CD4-positive, alpha-beta T cell treated with Interleukin-4 for 4 hours (primary cell): ENCODE measurements at places on chromosomes 5 and 9.

GRCh38 chr5:125870256-125870655 is 553.0 kb upstream of the GRAMD2B start:
- no peak for DNase-seq

DNA sequence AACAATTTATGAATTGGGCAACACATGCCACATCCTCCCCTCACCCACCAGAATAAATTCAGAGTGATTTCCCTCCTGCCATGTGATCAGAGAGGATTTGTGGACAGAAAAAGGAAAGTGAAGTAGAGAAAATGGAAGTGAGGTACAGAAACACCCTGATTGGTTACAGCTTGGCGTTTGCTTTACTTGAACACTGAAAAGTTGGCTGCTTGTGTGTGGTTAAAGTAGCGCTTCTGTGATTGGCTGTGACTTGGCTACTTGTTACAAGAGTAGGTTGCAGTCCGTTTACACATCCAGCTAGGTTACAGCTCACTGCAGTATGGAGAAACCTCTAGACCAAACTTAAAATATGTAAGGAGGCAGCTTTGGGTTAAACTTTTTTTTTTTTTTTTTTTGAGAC is 205.2 kb upstream of the ZNF608 start:
- DNase-seq: no peak

DNA sequence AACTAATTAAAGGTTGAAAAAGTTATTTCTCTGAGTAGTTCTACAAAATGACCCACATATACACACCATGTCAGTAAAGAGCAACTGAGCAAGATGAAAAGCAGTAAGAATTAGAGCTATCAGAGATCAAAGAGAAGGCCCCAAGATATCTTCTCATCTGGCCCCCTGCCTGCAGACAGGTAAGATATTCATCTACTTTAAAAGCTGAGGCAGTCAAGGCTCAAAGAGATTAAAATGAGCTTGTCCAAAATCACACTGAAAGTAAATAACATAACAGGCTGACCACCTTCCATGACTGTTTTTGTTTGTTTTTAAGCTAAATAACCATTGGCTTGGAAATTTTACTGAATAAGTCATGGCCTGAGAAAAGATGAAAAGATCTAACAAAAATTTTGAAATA is 266.2 kb downstream of the FBXL17 start:
- DNase-seq: no peak

- no peak for DNase-seq
Observed at GRCh38 chr9:127941961-127942215, 4.2 kb upstream of the DPM2 start.

- DNase-seq: no peak
Observed at GRCh38 chr9:3660936-3661335, 135.1 kb upstream of the RFX3 start.

DNA sequence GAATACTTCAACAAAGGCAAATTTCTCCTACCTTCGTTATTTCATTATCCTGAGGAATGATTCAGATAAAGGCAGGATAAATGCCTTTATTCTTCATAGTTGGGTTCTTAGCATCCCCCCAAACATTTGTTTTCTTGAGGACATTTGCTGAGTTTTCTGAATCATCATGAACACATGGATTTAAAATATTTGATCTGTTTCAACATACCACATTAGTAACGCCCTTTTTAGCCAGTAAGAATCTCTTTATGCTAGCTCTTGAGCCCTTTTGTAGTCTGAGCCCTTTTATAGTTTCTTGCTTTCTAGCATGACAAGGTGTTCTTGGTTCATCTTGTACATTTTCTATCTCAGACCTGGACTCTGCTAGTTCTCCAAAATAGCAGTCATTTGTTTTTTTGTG is 27.9 kb downstream of the SKIC3 start:
- no peak for DNase-seq

- DNase-seq: no peak
Observed at GRCh38 chr5:126053630-126054029, 369.6 kb upstream of the GRAMD2B start.

DNA sequence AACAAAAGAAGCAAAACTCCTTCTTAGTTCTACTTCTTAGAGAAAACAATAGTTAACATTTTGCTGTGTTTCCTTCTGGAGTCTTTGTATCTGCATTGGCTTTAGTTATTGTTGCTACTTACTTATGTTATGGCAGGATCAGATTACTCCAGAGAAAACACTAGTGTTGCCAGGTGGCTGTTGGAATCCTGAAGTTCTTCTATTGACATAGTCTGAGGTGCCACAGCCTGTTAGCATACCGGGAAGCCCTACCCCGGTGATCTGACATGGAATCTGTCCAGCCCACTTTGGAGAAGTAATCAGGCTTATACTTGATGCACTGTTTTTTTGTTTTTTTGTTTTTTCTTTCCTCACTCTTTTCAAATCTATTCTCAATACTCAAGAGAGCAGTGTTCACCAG is 68.5 kb upstream of the CEP78 start:
- DNase-seq: no peak

- DNase-seq: no peak
Observed at GRCh38 chr5:72324189-72324825, 4.1 kb downstream of the PTCD2 start.
